ENCODE measurements at places on chromosomes 16 and 17.
A peak's percentile ranks its signal among the peaks of the same experiment; 100 is the strongest.

DNA sequence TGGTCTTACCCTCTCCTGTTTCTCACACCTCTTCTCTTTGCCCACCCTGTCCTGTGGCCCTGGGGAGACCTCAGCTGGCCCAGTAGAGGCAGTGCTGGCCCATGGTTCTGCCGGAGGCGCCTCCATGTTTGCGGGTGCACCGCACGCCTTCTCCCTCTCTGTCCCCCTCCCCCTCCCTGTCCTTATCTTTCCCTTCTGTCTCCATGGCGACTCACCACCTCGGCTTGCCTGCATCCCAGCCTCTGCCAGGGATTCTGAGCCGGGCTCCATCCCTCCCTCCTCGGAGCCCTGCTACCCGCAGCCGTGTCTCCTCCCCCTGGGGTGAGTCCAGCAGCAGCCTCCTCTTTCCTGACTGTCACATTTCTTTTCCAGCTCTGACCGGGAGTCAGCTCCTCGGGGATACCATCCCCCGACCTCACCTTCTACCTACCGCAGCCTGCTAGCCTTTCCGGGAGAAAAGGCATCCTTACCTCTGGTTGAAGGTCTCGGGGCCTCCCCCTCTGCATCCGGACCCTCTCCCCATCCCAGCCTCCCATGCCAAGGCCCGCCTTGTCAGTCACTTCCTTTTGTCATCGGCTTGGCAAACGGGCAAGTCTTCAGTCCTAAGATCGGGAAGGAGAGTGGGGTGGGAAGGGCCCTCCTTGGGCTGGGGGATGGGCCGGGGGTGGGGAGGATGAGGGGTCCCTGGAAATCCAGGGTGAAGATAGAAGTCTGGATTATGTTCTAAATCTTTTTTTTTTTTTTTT is at the start of gene RNF112:
RNF112 (plus strand) TSS at position 358 of the 746 bp plus-strand sequence; CDS start at position 535, 177 bp downstream.
- DNase-seq: peak; percentile 55

DNA sequence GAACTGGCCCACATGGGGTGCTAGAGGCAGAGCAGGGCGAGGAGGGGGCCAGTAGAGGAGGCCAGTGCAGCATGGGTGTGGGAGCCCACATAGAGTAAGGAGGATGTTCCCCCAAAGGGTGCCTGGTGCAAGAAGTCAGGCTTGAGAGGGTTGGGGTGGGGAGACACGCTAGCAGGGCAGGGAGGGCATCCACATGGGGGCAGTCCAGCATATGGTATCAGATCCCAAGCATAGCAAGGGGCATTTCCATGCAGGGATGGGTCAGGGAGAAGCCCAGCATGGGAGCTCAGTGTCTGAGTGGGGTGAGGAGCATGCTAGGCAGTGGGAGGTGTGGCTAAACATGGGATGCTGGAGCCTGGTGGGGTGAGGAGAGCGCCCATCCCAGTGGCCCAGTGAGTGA is 213.7 kb downstream of the COPRS start:
- DNase-seq: no peak

DNA sequence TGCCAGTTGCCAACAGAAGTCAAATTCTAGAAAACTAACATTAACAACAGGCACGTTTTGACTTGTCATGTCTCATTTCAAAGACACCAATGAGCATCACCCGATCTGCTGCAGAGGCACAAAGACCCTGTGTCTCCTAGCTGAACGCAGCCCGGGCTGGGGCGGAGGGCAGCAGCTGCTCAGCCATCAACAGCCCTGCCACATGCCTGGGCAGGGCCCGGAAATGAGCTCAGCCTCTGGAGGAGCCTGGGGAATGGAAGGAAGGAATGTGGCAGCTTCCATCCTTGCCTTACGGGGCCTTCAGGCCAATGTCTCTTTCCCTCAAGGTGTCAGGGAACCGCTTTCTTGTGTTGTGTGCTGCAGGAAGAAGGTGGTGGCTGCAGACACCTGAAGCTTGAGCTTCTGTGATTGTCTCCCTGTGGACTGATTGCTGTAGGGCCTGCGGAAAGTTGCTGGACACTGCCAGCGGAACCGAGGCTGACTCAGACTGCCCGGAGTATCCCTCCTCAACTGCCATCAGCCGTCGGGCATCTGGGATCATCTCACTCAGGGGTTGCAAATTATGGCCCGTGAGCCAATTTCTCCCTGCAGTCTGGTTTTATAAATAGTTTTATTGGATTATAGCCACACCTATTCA is 7.3 kb downstream of the CDH13 start:
- DNase-seq: no peak

GRCh38 chr17:38579934-38580333 is 25.8 kb downstream of the SRCIN1 start:
- DNase-seq: peak; percentile 77

- DNase-seq: no peak
Observed at GRCh38 chr17:81381632-81382577, 13.4 kb upstream of the BAHCC1 start.

DNA sequence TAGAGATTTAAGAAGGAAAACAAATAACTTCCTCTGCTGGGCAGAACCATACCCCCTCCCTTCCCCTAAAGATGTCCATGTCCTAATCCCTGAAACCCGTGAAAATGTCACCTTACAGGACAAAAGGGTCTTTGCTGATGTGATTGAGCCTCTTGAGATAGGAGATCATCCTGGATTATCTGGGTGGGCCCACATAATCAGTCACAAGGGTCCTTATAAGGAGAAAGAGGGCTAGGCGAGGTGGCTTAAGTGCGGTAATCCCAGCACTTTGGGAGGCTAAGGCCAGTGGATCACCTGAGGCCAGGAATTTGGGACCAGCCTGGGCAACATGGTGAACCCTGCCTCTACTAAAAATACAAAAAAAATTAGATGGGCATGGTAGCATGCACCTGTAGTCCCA is 12.0 kb upstream of the SLC39A11 start:
- no peak for DNase-seq

GRCh38 chr16:87471278-87472141 is 21.3 kb downstream of the ZCCHC14 start:
- DNase-seq: peak; percentile 56

GRCh38 chr17:77774182-77774581 is 184.3 kb upstream of the TNRC6C start:
- no peak for DNase-seq

GRCh38 chr17:55570391-55570790 is 59.1 kb upstream of the SMIM36 start:
- no peak for DNase-seq

- no peak for DNase-seq
Observed at GRCh38 chr16:21524068-21524751, 75.2 kb upstream of the METTL9 start.

GRCh38 chr17:80793851-80794267 is 197.8 kb upstream of the CHMP6 start:
- DNase-seq: no peak

GRCh38 chr16:48035142-48035541 is 120.7 kb downstream of the ABCC12 start:
- peak; percentile 35 for DNase-seq

DNA sequence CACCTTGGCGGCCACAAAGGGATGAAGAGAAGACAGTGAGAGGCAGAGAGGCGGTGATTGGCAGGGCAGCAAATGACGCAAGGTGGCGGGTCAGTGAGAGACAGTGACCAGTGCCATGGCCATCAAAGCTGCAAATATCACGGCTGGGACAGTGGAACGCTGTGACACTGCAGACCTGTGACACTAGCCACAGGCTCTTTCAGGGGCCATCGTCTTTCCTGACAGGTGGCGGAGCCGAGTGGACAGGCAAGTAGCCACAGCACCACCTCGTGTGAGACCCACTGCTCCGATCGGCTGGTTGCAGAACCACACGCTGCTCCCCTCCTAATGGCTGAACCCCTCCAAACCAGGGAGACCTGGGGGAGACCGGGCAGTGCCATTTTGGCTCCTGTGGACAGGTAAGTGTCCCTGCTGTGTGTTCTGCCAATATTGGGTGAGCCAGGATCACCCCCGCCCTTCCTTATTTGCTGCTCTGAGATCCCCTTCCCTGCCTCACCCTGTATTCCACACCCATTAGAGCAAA is 7.9 kb upstream of the ZNF778 start:
- DNase-seq: no peak

DNA sequence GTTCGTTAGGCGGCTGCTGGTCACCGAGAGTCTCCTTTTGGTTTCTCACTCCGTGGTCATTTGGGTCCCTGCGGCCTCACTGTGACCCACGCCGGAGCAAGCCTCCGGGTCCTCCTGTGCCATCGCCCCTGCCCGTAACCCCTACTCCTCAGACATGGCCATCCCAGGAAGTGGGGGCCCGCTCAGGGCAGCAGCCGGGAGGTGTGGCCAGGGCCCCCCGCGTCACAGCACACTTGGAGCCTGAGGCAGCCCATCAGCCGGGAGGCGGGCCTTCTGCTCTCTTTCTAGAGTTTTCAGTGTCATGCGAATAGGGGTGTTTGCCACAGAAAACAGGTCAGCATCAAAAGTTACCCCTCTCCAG is 7.9 kb upstream of the WFIKKN1 start:
- no peak for DNase-seq

DNA sequence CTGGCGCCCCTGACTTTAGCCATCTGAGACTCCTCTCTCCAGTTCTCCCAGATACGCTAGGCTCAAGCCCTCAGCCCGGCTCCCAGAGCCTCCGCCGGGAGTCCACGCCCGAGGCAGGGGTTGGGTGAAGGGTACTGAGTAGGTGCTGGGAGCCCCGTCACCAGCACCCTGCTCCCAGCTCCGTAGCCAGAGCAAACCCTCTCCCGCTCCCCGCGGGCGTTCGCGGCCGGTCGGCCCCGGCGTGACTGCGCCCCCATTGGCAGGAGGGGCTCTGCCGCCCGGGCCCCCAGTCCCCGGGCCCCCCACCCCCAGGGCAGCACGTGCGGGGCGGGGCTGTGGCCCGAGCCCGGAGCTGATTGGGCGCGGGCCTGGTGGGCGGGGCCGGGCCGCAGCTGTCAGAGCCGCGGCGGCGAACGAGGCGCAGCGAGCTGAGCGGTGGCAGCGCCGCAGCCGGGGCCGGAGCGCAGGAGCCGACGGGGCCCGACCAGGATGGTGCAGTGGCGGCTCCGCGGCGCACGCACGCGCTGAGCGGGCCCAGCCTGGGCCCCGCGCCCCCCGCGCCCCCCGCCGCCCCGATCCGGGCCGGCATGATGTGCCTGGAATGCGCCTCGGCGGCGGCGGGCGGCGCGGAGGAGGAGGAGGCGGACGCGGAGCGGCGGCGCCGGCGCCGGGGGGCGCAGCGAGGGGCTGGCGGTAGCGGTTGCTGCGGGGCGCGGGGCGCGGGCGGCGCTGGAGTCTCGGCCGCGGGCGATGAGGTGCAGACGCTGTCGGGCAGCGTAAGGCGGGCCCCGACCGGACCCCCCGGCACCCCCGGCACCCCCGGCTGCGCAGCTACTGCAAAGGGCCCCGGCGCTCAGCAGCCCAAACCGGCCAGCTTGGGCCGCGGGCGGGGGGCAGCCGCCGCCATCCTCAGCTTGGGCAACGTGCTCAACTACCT is at the start of gene SPNS2:
SPNS2 (plus strand) TSS at position 421 of the 937 bp plus-strand sequence; CDS start at position 588, 167 bp downstream.
- DNase-seq: peak; percentile 87

- no peak for DNase-seq
Observed at GRCh38 chr16:73275448-73275847, 227.5 kb upstream of the ZFHX3 start.

GRCh38 chr17:81049973-81050551 is 15.1 kb downstream of the BAIAP2 start:
- no peak for DNase-seq

- no peak for DNase-seq
Observed at GRCh38 chr17:14772776-14773175, 471.9 kb downstream of the HS3ST3B1 start.

DNA sequence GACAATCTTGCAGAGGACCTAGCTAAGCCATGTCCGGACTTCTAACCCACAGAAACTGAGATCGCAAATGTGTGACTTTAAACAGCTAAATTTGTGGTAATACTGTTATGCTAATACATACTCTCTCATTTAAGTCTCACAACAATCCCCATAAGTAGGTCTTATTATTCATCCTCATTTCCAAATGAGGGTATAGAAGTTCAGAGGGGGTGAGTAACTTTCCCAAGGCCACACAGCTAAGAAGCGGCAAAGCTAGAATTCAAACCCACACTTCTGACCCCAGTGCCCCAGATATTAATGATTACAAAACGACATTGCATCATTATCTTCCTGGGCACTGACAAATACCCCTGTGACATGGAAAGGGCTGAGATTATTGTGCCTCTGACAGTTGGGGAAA is 81.4 kb downstream of the CNGB1 start:
- no peak for DNase-seq

GRCh38 chr17:30821871-30822723 is 2.4 kb downstream of the CRLF3 start:
- no peak for DNase-seq

- DNase-seq: no peak
Observed at GRCh38 chr17:50903604-50904517, 37.7 kb upstream of the TOB1 start.

- DNase-seq: no peak
Observed at GRCh38 chr16:55367866-55368603, 44.0 kb downstream of the IRX6 start.

DNA sequence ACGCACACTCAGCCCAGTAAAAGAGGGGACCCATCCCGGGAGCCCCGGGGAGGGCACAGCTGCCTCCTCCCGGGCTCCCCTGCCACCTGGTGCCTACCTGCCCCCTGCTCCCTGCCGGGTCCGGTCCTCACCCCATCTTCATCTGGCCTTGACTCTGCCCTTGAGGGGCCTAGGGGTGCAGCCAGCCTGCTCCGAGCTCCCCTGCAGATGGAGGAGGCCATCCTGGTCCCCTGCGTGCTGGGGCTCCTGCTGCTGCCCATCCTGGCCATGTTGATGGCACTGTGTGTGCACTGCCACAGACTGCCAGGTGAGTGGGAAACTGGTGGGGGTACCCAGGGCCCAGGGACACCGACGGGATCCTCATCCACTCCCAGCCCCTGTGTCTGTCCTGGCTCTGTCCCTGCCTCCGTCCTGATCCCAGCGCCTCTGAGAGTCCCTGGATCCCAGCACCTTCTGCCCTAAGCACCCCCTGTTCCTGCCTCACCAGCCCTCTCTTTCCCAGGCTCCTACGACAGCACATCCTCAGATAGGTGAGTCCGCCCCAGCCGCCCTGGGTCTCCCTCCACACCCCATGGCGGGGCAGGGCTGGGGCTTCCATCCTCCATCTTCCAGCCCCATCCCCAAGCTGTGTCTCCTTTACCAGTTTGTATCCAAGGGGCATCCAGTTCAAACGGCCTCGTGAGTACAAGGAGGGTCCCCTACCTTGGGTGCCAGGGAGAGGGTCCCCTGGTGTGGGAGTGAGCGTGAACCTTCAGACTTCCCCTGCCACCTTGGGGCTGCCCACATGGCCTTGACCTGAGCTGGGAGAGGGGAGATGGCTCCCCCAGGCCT is 574 bp downstream of the LAT start:
- no peak for DNase-seq

GRCh38 chr17:83195330-83196023 is 116.1 kb downstream of the METRNL start:
- DNase-seq: no peak

DNA sequence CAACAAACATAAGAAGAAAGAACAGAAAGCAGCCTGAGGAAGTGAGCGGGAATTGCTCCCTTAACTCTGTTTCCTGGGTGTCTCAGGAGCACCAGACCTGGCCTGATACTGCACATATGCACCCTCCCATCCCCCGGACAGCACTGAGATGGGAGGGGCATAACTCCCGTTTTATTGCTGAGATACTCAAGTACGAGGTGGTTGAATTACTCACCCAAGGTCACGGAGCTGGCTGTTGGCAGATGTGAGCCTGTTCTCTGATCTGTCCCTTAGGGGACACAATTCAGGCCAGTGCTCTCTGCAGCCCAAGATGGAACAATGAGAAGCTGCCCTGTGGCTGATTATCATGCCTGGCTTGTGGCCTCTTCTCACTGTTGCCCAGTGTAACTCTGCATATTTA is 9.1 kb upstream of the MED9 start:
- peak; percentile 74 for DNase-seq

Data from hepatocyte (in vitro differentiated cells).